Activated naive CD8-positive, alpha-beta T cell treated with anti-CD3 and anti-CD28 coated beads for 36 hours (primary cell): ENCODE measurements at places on chromosomes 13 and 19.

DNA sequence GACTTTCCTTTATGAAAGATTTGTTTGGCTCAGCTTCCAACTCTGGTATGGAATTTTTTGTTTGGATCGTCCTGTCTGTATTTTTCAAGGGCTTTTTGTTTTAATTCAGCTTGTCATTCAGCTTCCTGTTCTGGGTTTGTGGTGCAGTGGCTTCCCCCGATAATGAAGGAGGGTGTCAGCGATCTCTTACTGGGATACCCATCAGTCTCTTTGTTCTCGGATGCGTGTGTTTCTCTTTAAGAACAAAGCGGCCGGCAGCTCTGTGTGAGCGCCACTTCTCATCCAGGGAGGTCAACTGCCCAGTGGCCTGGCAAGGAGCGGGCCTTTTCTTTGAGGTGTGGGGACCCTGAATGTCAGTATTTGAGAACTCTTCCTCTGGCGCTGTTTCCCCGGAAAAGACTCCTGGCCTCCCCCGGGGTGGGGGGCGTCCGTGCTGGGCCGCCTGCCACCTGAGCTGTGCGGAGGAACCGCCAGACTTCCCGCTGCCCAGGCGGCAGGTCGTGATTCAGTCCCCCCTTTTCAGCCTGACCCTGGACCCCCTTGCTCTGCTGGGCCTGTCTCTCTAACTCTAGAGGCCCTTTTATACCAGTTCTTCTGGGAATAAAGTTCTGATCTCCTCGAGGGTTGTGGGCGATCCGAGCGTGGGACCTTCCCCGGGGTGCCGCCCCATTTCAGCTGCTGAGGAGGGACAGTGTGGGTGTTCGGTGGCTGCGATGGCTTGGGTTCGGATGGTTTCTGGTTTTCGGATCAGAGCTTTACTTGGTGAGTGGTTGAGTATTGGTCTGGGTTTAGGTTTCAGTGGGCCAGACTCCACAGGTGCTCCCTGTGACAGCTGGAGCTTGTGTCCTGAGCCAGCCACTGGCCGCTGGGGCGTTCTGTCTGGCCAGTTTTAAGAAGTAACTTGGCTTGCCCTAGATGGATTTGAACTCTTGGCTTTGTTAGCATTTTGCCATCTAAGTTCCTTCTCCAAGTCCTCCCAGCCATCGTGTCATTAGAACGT lies 3.4 kb downstream of the SF3A2 start:
- H3K4me1 ChIP-seq: peaks cover 55% of the 10 kb centered on the region
- no peak for DNase-seq
- peak overlapping the region; percentile 100 for H3K27ac ChIP-seq
- H3K27me3 ChIP-seq: no peaks in the 10 kb centered on the region
- H3K4me3 ChIP-seq: peak overlapping the region; percentile 99
- peaks cover 63% of the 10 kb centered on the region for H3K36me3 ChIP-seq

DNA sequence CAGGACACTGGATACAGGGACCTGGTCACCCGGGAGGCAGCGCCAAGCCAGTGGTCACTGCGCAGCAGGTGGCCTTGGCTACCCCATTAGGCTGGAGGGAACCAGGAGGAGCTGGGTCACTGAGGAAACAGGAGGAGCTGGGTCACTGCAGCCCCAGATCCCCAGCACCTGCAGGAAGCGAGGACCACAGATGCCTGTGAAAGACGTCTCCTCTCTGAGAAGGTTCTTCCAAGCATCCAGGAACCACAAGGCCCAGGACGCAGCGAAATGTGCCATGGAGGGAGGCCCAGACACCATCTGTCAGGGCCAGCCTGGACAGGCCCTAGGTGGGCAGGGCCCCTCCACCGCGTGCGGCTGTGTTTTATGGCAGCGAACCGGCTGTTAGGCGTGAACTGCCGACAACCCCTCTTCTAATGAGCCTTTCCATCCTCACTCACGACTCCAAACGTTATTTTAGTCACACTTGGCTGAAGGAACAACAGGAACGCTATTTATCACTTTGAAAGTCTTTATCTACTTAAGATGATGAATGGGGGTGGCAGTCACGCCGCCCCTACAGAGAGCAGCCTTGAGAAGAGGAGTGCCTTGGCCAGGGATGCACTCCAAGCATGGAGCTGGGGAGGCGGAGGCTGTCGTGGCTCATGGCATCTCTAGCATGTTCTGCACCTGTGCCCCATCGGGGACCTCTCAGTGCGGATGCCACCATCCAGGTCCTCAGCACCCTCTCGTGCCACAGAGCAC lies 53.3 kb downstream of the CEBPG start:
- peaks cover 7% of the 10 kb centered on the region for H3K36me3 ChIP-seq
- H3K27me3 ChIP-seq: no peaks in the 10 kb centered on the region
- peaks cover 5% of the 10 kb centered on the region for H3K4me1 ChIP-seq
- H3K4me3 ChIP-seq: no peak overlapping the region
- H3K27ac ChIP-seq: no peak overlapping the region

DNA sequence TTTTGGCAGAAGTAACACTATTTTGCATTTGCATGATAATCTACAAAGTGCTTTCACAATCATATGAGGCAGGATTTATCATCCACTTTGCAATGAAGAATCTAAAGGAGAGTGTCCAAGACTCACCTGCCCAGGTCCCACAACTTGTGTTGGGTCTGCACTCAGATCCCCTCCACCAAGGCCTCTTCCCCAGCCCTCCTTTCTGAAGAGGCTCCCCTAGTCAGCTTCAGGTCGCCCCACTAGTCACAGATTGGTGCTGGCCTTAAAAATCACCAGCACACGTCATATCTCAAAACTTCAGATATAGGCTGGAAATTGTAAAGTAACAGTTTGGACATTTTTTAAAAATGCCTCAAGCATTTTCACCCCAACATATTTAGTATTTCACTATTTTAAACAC lies 17.5 kb downstream of the ATP7B start:
- H3K27ac ChIP-seq: no peak overlapping the region
- no peak overlapping the region for H3K4me3 ChIP-seq
- H3K36me3 ChIP-seq: no peaks in the 10 kb centered on the region
- peaks cover 9% of the 10 kb centered on the region for H3K27me3 ChIP-seq
- H3K4me1 ChIP-seq: peaks cover 2% of the 10 kb centered on the region

GRCh38 chr13:51955816-51956603 lies 55.2 kb downstream of the ATP7B start:
- no peak for DNase-seq
- no peaks in the 10 kb centered on the region for H3K27me3 ChIP-seq
- H3K4me3 ChIP-seq: no peak overlapping the region
- no peak overlapping the region for H3K27ac ChIP-seq
- H3K4me1 ChIP-seq: peaks cover 7% of the 10 kb centered on the region

DNA sequence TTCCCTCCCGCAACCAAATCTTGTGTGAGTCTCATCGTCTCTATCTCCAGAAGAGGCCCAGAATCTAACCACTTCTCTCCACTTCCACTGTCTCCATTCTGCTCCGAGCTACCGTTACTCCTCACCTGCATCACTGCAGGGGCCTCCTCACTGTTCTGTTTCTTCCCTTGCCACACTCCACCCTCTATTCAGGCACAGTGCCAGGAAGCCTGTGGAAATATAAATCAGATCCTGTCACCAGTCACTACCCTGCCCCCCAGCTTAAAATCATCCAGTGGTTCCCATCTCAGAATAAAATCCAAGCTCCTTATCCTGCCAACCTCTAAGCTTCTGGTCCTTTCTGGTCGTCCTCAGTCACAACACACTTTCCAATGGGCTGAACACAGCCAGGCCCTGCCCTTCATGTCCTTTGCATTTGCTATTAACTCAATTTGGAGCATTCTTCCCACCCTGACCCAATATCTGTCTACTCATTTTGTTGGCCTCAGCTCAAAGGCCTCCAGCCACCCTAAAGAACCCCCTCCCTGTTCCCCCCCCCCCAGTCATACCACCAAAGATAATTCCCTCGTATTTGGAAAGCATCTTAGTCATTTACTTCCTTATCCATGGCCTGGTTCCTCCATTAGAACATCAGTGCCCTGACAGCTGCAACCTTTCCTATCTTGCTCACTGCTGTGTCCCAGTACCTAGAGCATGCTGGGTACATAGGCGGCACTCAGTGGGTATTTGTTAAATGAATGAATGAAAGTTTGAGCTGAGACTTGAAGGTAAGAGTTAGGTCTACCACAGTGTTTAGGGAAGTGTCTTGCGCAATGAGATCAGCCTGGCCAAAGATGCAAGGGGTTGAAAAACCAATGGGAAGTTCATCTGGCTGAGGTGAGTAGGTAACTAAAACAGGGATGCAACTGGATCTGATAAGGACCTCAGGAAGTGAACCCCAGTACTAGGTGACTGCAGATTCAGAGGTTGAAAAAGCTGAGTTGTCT lies 24.4 kb downstream of the ZNF175 start:
- peaks cover 10% of the 10 kb centered on the region for H3K36me3 ChIP-seq
- DNase-seq: no peak
- H3K4me3 ChIP-seq: peak overlapping the region; percentile 92
- H3K27ac ChIP-seq: peak overlapping the region; percentile 47

GRCh38 chr19:47693489-47693888 lies 19.7 kb upstream of the EHD2 start:
- peaks cover 2% of the 10 kb centered on the region for H3K4me1 ChIP-seq
- no peak overlapping the region for H3K4me3 ChIP-seq
- H3K27me3 ChIP-seq: no peaks in the 10 kb centered on the region
- no peak for DNase-seq

- H3K4me3 ChIP-seq: no peak overlapping the region
- DNase-seq: peak; percentile 6
- H3K27me3 ChIP-seq: peaks cover 4% of the 10 kb centered on the region
- H3K4me1 ChIP-seq: no peaks in the 10 kb centered on the region
- H3K27ac ChIP-seq: no peak overlapping the region
- no peaks in the 10 kb centered on the region for H3K36me3 ChIP-seq
These were observed 8.2 kb downstream of the GPC5 start for GRCh38 chr13:91406619-91407018.

DNA sequence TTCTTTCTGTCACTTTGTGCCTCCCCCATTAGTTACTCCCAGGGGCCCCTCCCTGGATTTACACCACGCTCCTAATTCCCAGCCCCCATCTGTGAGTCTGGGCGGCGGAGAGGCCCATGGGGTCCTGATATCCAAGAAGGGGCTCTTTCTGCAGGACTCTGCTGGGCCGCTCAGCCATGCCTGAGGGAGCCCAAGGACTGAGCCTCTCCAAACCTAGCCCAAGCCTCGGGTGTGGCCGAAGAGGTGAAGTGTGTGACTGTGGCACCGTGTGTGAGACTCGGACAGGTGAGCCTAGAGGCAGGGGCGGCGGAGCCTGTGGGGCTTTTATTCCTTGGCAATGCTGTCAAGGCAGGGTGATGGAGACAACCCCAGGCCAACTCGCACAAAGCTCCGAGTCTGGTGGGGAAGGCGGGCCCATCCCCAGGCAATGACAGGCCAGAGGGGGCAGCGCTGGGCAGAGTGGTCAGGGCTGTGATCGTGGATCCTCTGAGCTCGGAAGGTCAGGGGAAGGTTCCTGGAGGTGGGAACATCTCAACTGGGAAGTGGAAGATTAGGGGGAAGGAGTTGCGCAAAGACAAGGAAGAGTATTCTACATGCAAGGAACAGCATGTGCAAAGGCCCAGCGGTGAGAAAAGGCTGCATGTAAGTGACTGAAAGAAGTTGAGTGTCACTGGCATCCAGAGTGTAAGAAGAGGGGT lies 1.6 kb downstream of the PLEKHG2 start:
- peaks cover 29% of the 10 kb centered on the region for H3K4me1 ChIP-seq
- peak overlapping the region; percentile 81 for H3K27ac ChIP-seq
- H3K27me3 ChIP-seq: peaks cover 4% of the 10 kb centered on the region
- H3K4me3 ChIP-seq: peak overlapping the region; percentile 89
- DNase-seq: no peak

GRCh38 chr19:16002406-16003384 lies 53.9 kb downstream of the OR10H4 start:
- no peak for DNase-seq
- H3K27me3 ChIP-seq: peaks cover 3% of the 10 kb centered on the region
- H3K36me3 ChIP-seq: no peaks in the 10 kb centered on the region
- peak overlapping the region; percentile 88 for H3K27ac ChIP-seq
- peak overlapping the region; percentile 77 for H3K4me3 ChIP-seq
- peaks cover 27% of the 10 kb centered on the region for H3K4me1 ChIP-seq
